ENCODE measurements at places on chromosomes 12 and 14.

- no peak for DNase-seq
These were observed 70.4 kb upstream of the USP44 start for GRCh38 chr12:95621725-95622124.

DNA sequence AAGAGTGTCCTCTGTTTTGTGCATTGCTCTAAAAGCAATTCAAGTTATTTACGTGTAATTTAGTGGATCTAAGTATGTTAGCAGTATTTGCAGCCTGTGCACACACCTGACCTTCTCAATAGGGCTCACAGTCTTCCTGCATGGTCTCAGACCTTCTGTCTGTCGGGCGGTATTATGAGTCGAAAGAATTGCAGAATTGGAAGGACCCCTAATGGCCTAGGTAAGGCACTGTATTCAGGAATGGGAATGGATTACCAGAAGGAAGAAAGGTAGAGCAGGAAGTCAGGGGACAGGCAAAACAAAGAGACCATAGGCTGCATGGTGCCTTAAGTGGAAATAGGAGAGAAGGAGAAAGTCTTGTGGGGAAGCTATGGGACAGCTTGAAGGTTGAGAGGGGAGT, 341.6 kb downstream of the VRK1 start:
- DNase-seq = no peak

DNA sequence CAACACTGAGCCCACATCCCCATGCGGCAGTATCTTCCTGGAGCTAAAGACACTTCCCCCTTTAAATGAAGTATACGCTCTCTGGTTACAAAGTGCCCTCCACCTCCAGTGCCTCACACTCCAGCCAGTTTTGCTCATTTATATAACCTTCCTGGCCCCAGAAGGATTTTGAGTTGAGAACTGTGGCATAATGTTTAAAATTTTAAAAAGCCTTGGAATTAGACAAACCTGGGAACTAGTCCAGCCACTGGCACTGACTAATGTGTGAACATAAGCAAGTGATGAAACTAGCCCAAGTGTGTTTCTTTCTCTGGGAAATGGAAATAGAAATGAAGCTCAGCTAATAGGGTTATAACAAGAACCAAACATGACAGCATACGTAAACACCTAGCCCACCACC, 723.7 kb upstream of the USP15 start:
- DNase-seq = no peak

- DNase-seq = no peak
These were observed 38.1 kb upstream of the GARIN2 start for GRCh38 chr14:67151082-67151666.

DNA sequence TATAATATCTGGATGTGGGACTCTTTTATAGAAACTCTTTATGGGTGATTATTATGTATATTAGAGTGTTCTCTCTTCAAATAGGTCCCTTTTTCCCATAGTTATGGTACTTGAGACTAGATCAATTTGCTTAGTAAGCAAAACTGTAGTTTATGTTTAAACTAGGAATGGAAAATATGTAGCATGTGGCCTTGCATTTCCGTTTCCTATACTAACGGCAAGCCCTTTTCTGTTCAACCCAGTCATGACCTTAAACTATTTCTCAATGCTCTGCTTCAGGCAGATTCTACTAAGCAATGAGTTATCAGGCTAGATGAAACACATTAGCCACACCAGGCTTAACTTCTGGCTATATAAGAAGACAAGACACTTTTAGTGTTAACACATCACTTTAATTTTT, 84.6 kb downstream of the OTOGL start:
- no peak for DNase-seq

GRCh38 chr12:1357711-1358110, 236.7 kb downstream of the FBXL14 start:
- DNase-seq = no peak

- no peak for DNase-seq
These were observed 924.3 kb downstream of the BCL11B start for GRCh38 chr14:98347686-98348085.

DNA sequence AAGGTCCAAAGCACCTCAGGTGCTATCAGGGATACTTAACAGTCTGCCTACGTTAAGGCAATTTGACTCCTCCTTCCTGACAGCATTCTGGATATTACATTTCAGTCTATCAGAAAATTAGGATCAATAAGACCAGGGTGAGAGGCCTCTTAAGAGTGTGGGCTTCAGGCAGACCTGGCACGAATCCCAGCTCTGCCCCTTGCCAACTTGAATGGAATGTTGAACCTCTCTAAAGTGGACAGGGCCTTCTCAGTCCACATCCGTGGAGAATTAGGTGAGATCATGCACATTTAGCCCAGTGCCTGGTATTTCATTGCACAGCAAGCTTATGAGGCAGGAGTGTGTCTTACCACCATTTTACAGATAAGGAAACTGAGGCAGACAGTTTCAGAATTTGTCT, 25.9 kb downstream of the DCAF4 start:
- DNase-seq = no peak

DNA sequence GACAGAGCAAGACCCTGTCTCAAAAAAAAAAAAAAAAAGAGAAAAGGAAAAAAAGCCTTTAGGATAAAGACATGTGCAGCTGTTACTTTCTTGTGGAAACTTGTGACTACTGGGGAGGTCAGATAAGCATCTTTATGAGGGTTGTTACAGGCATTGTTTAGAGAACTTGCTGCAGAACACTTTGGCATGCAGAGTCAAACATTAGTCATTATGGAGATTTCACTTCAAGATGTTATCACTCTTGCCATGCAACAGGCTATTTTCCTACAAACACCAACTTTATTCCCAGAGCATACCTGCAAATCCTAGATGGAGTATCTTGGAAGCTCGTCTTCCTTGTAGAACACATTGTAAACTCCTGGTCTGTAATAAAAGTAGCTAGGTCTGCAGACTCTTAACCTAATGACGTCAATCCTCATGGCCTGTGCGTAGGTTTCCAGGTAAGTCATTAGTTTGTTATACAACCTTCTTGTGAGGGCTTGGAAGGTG, 36.3 kb upstream of the WDR89 start:
- no peak for DNase-seq

DNA sequence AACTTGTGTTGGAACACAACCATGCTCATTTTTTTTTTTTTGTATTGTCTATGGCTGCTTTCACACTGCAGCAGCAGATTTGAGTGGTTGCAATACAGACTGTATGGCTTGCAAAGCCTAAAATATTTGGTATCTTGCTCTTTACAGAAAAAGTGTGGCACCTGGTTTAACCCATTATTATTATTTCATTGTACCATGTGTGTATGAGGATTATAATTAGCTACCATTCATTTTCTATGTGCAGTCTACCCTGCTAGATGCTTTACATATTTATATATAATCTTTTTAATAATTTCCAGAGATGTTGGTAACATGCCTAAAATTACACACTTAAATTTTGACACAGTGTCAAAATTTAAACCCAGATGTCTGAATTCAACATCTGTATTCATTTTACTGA, 37.7 kb downstream of the SPATS2 start:
- DNase-seq = no peak

DNA sequence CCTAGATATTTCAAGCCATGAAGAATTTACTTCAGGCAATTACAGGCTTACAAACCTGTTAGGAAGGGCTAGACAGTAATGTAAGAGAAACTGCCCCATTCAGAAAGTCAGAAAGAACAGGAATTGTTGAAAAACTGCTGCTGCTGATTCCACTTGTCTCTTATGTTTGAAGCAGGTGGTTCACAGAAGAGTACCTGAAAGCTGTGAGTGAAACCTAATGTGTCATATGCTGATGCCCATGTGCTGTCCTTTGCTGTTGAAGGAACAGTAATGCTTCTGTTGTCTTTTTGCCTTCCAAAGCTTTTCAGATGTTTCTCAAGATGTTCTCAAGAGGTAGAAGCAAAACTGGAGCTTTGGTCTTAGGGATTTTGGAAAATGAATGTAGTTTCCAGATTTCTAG, 39.0 kb downstream of the MNAT1 start:
- no peak for DNase-seq

DNA sequence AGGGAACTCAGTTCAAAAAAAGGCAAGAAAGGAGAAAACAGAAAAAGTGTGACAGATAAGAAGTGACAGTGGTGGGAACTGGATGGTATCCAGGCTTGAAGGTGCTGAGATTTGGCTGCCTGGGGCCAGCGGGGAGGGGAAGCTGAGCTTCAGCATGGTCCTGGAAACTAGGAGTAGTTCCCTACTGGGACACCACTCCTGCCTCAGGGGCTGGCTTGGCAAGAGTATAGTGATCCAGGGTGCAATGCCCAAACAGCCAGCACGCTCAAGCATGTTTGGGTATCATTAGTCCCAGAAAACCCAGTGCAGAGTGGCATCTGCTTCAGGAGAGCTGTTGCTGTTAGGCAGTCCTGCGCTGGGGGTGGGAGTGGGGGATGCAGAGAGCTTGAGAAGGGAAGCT, 49.5 kb upstream of the KTN1 start:
- DNase-seq = no peak

DNA sequence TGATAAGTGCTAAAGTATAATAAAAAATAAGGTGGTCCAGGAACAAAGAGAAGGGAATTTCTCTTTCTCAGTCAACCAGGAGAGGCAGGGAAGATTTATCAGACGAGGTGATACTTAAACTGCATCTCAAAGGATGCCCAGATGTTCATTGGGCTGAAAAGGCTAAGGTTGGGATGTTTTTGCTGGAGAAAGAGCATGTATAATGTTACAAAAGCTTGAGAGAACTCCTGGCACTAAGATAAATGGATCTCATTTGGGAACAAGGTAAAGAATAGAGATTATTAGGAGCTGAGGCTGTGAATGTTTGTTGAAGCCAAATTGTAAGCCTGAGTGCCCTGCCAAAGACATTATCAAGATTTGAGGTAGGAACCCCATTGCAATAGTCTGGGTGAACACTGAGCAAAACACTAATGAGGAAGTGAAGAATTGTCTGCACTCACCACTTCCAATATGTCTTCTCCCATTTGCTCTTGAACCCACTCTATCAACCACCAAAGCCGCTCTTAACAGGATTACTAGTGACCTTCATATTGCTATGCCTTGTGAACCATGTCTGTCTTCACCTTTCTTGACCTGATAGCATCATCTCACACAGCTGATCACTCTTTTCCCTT, 149.0 kb upstream of the ARID2 start:
- no peak for DNase-seq

GRCh38 chr14:96139169-96139568, 65.5 kb upstream of the BDKRB2 start:
- DNase-seq = no peak

- DNase-seq = no peak
These were observed 513 bp downstream of the HOXC11 start for GRCh38 chr12:53973236-53974042.

DNA sequence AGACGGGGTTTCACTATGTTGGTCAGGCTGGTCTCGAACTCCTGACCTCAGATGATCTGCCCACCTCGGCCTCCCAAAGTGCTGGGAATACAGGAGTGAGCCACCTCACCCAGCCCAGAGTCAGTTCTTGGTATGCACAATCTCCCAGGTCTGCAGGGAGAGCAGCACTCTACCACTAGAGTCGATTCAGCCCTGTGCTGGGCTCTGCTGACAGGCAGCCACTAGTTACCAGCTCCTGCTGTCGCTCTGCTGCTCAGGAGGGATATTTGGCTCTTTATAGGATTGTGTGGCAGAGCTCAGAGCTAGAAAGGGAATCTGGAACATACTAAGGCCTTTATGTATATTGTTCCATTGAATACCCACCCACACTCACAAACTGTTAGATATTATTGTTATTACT, 44.3 kb downstream of the SPTB start:
- no peak for DNase-seq

GRCh38 chr12:28954333-28954732, 194.7 kb upstream of the FAR2 start:
- no peak for DNase-seq

DNA sequence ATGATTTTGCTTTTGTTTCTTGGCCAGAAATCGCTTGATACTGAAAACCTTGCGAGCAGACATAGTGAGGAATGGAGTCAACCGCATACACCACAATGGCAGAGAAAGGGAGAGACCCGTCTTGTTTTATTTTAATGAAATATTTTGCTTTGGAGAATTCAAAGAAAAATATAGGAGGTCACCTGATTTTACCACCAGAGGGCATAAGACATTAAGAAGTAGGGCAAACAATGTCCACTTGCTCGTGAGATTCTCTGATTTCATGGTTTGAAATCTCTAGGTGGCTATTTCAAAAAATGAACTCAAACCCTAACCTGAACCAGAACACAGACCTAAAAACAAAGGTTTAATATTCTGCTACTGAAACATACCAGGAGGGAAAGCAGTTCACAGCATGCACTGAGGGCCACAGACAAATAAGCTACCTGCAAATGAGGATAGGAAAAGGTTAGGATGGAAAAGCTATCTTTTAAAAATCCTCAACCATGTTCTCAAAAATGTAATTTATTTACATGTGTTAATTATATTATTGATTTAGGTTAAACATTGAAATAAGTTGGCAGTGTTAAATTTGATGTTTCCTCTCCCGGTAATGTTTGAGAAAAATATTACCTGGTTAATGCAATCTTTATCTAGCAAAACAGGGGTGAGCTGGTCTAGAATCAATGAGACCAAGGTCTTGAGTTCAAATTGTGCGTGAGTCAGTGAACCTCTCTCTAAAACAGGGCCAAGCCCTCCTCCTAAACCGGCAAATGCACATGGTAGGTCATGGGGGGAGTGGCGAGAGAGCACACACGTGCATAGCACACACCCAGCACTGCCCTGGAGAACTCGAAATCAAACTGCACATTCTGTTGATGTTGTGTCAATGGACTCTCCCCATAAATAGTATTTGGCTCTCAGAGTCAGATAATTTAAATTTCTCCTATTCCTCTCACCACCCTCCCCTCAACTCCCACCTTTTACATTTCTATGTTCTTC, 12.5 kb downstream of the IFNG-AS1 start:
- DNase-seq = no peak

DNA sequence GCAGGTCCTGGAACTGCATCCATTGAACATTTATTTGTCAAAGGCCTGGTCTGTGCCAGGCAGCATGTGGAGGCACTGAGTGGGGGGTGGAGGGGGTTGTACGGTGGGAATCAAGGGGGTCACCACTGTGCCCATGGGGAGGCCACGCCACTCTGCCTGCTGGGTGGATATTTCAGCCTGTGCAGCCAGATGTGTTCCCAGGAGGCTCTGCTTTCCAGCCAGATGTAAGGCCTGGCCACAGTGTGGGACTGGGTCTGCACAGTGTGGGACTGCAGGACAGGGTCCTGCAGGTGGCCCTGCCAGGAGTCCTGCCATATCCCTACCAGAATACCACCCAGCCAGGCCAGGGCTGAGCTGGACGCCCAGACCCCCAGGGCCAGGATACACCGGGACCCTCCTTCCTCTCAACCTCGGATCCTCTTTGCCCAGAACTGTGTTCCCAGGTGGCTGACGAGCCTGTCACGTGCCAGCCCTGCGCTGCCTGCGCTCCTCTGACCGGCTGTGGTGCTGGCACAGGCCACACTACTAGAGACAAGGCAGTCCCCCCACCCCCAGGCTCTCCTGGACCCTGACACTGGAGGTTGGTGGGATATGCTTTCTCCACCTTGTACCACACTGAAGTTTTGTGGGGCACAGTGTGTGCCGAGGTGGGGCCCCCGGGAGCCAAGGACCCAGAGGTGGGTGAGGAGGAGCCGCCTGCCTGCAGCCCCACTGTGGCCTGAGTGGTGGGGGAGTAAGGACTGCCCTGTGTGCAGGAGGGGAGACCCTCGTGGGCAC, 17.5 kb downstream of the XRCC3 start:
- DNase-seq = no peak
